ENCODE measurements at places on chromosomes 2 and 18. TPM values are rescaled to one million over a fixed set of nuclear protein-coding genes. Genes with fewer than 3 reads are reported as not detected.

Gene IL37
- not detected for total RNA-seq

Gene GNLY
- not detected for total RNA-seq

Gene CYRIA
- total RNA-seq, result 10.2 TPM

- DNase-seq, result no peak
Measured at GRCh38 chr2:75498907-75499306, 61.8 kb downstream of the EVA1A start.

- no peak for DNase-seq
Measured at GRCh38 chr2:128457006-128457604, 138.4 kb upstream of the HS6ST1 start.

- DNase-seq, result no peak
Measured at GRCh38 chr18:63090334-63090733, 229.2 kb downstream of the BCL2 start.

- no peak for DNase-seq
Measured at GRCh38 chr2:147467441-147467840, 377.4 kb upstream of the ACVR2A start.

GRCh38 chr2:108222261-108222660, 17.5 kb upstream of the SULT1C3 start:
- DNase-seq, result no peak

DNA sequence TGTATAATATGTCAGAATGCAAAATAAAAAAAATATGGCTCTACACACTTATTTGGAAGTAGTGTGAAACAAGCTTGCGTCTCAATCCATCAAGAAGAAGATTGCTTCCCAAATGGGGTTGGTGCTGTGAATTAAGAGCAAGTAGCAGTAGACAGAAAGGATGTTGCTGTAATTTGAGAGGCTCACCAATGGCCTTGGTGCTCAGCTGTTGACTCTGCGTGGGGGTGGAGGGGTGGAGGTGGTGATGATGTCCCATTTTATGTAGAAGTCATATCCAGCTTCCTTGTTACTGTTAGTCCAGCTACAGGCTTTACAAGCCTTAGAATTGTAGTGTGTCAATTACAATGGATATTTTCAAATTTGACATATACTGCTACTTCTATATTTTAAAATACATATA, 223.4 kb upstream of the RND3 start:
- no peak for DNase-seq

GRCh38 chr18:33161131-33161530, 279.4 kb downstream of the CCDC178 start:
- DNase-seq, result no peak

GRCh38 chr2:18404708-18405107, 155.7 kb downstream of the RDH14 start:
- no peak for DNase-seq

DNA sequence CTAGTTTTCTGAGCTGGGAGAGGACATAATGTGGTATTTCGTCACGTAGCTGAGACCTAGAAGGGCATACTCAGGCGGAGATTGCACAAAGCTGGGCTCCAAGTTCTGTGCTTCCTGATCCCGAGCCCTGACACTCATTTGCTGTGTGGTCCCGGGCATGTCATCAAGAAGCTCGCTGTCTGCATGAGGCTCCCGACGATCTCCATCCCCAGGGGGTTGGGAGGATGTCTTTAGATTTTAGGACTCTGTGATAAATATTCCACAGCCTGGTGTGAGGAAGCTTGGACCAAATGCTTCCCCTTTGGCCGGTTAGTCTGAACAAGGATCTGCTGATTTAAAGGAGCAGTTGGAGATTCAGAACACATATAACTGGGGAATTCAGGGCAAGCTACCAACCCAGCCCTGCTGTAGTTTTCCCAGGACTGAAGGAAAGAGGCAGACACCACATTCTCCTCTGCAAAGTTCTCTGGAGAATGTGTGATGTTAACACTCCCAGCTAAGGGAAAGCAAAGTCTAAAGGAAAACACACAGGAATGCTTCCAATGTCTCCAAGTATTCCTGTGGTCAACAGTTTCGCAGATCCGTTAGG, 2.3 kb downstream of the KCNE4 start:
- no peak for DNase-seq

Gene SCN1A
- total RNA-seq, result 8.6 TPM

GRCh38 chr2:222952204-222952603, 91.4 kb downstream of the ACSL3 start:
- DNase-seq, result no peak

DNA sequence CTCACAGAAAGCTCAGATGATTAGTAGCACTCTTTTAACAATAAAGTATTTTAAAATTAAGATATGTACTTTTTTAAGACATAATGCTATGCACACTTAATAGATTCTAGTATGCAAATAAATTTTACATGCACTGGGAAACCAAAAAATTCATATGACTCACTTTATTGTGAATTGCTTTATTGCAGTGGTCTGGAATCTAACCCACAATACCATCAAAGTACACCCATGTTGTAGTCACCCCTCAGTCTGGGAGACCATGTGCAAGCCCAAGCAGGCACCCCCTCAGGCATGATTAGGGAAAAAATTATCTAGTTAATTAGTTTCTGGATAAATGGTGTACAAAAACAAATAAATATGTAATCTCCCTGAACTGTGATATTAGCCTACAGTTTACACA, 649.0 kb upstream of the HS6ST1 start:
- DNase-seq, result no peak

Gene FN1
- total RNA-seq, result 89.6 TPM

DNA sequence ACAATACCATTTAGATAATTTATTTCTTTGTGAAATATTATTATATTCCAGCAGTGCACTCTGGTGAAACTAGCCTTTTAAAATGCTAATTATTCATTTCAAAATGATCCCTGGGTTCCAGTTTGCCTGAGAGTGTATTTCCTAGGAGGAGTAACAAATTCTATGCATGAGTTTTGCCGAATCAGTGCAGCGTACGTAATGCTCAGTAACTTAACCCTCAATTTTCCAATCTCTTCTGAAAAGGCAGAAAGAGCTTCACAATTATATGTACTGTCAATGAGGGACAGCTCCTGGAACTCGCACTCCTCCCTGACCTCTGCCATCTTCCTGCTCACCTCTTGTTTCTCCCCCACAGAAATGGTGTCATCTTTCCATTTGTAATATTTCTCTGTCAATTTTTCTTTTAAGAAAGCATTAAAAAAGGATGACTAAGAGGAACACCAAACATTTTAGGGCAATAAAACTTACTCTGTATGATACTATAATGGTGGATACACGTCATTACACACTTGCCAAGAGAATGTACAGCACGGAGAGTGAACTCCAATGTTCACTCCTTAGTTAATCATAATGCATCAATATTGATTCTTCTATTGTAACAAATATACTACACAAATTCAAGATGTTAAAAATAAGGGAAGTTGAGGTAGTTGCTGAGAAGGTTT, 25.7 kb upstream of the XIRP2 start:
- no peak for DNase-seq

- no peak for DNase-seq
Measured at GRCh38 chr2:235521844-235522243, 28.0 kb downstream of the AGAP1 start.

Gene ALK
- 2.1 TPM for total RNA-seq

DNA sequence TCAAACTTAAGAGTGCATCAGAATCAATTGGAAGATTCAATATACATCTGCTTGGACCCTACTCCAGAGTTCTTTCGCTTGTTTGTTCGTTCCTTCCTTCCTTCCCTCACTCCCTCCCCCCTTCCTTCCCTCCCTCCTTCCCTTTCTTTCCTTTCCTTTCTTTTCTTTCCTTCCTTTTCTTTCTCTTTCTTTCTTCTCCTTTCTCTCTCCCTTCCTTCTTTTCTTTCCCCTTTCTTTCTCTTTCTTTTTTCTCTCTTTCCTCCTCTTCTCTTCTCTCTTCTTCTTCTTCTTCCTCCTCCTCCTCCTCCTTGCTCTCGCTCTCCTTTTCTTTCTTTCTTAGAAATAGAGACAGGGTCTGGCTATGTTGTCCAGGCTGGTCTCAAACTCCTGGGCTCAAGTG, 45.9 kb downstream of the MTHFD2 start:
- DNase-seq, result no peak

DNA sequence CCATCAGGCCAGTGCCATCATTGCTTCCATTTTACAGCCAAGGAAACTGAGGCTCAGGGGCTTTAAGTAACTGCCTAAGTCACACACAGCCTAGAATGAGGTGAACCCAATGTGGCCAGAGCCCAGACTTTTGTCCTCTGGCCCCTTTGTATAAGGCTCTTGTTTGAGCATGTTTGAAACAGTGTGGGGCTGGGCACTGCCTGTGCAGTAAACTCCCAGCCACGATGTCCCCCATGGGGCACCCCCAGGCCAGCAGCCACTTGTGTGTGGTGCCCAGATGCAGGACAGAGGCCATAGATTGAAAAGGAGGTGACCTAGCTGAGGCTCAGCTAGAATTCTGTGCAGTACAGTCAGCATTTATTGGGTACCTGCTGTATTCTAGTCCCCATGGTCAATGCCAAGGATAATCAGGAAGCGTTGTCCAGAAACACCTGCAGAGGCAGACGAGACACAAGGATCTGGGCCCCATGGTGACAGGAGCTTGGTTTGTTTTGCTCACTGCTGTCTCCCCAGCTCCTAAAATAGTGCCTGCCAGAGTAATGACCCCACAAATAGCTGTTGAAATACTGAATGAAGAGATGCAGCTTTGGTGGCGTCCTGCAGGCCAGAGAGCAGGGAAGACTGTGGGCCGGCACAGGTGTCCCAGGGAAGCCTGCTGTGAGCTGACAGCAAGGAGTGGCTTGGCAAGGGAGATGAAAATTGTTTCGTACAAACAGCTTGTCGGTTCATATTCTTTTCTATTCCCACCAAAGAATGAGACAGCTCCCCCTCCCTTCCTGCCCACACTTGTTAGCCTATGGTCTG, 160.7 kb downstream of the LDLRAD4 start:
- no peak for DNase-seq

GRCh38 chr2:1253629-1254028, 159.6 kb upstream of the TPO start:
- DNase-seq, result no peak

DNA sequence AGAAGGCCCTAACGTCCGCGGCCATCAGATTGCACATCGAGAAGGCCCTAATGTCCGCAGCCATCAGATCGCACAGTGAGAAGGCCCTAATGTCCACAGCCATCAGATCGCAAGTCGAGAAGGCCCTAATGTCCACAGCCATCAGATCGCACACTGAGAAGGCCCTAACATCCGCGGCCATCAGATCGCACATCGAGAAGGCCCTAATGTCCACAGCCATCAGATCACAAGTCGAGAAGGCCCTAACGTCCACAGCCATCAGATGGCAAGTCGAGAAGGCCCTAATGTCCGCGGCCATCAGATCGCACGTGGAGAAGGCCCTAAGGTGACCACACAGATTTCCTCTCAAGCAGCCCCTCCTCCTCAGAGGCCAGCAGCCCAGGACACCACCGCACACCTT, 193.2 kb upstream of the PXDN start:
- no peak for DNase-seq

Gene CKAP2L
- 31.3 TPM for total RNA-seq

Gene C2orf72
- 3.3 TPM for total RNA-seq

Gene TIA1
- 273 TPM for total RNA-seq

DNA sequence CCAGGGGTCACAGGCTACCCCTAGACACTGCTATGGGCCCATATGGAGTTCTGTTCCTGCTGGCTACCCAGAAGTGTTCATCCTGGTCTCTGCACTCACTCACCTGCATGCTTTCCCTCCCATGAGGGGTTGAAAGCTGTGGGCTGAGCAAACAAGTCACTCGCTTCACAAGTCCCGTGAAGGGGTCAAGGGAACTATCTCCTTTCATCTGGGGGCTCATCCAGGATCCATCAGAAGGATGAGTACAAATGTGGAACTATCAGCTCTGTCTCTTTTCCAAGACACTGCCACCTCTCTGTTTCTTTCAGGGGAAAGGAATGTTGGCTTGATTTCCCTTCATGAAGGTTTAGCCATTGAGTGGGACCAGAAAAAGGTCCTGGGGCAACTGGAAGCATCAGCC, 21.7 kb downstream of the SULT1C4 start:
- no peak for DNase-seq

DNA sequence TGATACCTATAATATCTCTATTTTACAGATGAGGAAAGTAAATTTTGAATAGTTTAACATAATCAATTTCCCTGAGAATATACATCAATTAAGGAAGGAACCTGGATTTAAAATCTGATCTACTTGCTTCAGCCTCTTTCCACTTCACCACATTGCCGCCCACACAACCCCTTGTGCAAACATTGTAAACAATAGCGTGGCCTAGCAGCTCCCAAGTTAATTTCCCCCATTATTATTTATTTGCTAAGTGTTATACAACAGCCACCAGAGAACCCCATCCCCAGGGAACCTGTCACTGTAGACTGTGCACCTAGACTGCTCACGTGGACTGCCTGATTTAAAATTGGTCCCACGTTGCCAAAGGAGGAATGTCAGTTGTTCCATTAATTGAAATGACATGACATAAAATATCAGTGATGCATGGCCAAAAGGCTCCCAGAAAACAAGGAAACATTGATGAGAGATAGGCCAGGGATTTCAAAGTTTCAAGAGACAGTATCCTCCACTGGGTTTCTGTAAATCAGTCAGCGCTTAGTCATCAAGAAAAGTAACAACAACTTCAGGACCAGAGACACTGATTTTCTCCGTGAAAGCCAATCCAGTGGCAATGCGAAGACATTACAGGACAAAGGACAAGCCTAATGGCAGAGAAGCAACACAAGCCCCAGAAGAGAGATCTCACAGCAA, 41.3 kb downstream of the SCG2 start:
- DNase-seq, result no peak

DNA sequence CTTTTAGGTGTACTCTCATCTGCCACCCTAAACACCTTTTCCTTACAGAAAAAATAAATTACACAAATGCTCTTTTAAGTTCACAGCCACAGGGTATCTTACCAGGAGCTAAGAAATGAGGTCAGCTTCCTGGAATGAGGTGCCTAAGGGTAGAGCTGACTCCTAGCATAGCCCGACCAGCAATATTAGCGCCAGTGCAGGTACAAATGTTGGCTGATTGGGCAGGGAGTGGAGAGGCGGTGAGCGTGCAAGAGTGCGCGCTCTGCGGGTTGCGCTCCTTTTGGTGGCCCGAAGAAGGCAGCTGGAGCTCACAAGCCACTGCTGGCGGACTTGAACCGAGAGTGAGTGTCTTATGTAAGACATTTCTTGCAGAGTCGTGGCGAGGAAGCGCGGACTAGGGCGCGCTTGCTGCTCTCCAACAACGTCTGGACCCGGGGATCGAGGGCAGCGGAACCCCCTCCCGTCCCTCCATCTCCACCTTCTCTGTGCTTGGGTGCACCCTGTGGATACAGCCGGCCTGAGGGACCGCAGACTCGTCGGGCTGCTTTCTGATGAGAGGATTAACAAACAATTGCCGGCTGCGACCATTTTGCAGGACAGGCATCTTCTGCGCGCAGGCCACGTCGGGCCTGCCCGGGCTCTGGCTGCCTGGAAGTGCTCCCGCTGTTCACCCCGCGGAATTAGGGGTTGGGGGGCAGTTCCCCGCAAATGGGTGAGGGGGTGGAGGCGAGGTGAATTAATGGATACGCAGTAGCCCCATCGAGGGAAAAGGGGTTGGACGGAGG, 17.3 kb downstream of the BOLA3 start:
- DNase-seq, result no peak
